ENCODE measurements at places on chromosomes 6 and 20.

GRCh38 chr6:148720897-148721296, 25.9 kb upstream of the UST start:
- DNase-seq = no peak

DNA sequence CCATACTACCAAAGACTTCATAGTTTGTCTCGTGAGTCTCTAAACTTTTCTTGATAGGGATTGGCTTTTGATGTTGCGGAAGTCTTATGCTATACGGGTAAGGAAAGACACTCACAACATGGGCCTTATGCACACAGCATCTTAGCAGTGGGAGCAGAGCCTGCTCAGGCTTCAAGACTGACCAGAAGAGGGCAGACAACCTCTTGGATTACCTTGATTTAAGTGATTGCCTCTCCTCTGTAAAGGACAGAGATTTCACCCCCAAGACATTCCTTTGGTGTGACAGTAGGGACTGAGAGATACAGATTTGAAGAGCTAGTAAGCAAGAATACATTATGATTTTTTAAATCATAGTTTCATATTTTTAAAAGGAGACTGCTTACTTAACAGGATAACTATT, 71.0 kb upstream of the SAMD3 start:
- peak; percentile 74 for DNase-seq

DNA sequence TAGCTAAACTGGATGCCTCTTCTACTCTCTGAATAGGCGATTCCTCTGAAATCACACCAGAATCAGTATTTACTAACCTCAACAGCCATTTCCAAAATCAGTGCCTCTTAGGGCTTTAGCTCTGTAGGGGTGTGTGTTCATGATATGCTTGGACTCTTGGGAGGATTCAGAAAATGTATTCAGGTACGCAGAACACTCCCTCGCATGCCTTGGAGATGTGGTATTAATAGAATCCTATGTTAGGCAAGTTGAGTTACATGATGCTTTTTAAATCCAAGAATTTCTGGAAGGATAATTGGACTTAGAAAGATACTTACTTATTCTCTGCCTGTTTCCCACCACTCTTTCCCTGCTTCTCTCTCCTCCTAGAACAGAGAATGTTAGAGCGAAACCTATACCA, 31.8 kb upstream of the PBOV1 start:
- no peak for DNase-seq

DNA sequence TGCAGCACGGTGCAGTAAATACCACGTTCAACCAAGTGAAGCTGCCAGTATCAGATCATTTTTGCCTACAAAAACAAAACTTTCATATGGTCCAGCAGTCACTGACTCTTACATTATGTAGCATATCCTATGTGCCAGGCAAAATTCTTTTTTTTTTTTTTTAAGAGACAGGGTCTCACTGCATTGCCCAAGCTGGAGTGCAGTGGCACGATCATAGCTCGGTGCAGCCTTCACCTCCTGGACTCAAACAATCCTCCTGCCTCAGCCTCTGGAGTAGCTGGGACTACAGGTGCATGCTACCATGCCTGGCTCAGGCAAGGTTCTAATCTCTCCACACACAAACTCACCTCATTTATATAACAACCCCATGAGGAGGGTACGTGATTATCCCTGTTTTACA, 208.6 kb upstream of the JARID2 start:
- DNase-seq = no peak

DNA sequence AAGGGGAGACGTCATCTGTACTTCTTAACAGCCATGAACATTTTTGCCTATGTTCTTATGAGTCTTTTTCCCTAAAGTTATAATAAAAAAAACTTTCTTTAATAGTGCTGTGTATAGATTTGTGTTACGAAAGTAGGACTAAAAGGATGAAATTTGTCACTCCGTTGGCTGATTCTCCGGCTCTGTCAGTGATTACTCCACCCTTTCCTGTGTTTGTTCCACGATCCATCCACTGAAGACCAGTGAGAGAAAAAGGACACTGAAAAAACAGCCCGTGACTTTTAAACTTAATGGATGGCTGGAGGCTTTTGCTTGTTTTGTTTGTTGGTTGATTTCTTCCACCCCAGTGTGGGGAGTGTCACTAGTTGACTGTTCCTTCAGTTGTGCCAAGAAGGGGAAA, 232.0 kb upstream of the NOX3 start:
- no peak for DNase-seq

DNA sequence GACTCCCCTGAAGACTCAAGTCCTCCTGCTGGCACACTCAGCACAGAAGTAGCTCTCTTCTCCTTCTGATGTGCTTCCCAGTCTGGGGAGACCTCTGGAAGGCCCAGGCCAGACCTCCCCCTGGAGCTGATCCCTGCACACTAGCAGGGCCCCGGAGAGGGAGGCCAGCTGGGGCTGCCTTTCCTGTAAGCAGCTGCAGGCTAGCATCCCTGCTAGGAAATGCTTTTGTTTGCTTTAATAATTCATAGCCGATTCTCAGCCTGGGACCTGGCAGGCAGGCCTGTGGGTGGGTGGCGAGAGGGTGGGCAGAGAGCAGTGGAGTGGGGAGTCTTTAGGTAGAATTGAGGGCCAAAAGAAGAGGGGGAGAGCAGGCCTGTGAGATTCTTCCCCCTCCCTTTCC, 5.2 kb downstream of the EBF4 start:
- DNase-seq = no peak

GRCh38 chr20:22866812-22867341, 168.2 kb upstream of the SSTR4 start:
- peak; percentile 18 for DNase-seq

GRCh38 chr6:63635215-63635587, 401 bp upstream of the PHF3 start:
- no peak for DNase-seq

DNA sequence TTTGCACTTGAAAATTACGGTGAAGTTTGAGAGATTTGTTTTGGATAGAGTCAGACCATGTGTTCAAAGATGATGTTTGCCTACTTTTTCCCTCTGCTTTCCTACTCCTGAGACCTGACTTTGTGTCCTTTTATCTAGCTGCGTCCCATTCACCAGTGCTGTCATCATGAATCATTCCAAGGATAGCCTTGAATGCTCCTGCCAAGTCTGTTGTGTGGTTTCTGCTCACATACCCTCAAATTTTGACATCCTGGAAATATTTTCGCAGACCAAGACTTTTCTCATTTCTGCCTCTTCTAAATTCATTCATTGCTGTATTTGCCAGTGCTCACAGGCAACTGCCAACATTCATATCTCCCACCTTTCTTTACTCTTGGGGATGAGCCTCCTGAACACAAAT, 175.9 kb upstream of the SCGN start:
- peak; percentile 22 for DNase-seq

DNA sequence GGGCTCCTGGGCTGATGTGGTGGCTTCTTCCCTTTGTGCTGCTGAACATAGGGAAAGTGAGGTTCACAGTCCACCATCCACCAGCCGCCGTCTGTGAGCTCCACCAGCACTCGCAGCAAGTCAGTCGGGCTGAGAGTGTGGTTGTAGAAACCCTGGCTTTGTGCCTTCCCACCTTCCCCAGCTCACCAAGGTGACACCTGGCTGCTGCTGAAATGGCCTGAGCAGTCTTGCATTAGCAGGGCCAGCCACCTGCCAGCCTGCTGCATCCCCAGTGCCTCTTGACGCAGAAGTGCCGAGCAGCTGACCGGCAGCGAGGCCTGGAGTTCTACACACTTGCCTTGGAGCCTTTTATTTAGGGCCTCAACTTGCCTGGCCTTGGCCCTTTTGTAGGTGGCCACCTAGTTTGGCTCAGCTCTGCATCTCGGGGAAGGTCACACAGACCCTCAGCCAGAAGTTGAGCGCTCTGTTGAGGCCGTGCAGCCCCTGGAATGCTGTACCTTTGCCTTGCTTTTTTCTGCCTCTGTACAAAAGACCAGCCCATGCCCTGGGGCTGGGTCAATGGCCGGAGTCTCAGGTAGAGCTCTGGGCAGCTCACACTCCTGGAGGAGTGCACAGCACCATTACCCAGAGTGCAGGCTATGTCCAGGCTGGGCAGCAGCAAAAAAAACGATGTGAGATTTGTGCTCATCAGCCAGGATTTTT, 76.5 kb downstream of the PTPN1 start:
- no peak for DNase-seq

GRCh38 chr20:53597030-53597482, 3.4 kb upstream of the ZNF217 start:
- DNase-seq = no peak

DNA sequence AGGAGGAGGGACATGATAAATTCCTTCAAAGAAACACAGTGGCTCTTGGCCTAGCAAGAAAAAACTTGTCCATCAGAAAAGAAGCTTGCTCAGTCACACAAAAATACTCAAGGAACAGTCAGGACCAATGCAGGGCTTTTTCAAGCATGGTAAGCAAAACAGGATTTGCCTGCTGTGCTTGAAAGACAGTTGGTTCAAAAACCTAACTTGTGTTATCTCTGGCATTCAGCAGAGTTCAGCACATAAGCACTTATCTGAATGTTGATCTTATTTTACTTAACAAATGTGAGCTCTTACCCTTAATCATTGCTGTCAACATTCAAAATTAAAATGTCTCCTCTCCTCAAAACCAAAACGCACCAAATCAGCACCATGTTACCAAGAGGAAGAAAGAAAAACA, 38.3 kb downstream of the ATG5 start:
- DNase-seq = no peak

- DNase-seq = no peak
These were observed 158.9 kb upstream of the FUT9 start for GRCh38 chr6:95856876-95857364.

GRCh38 chr6:46042355-46042999, 26.8 kb upstream of the CLIC5 start:
- DNase-seq = peak; percentile 30

- DNase-seq = no peak
These were observed 28.3 kb downstream of the MUC22 start for GRCh38 chr6:31038559-31038958.
